IgD-negative memory B cell (primary cell): ENCODE measurements at places on chromosomes 5 and 9. TPM values are rescaled to one million over a fixed set of nuclear protein-coding genes. Genes with fewer than 3 reads are reported as not detected.

Gene RXFP3
- polyA plus RNA-seq, result not detected

Gene MAMDC2
- not detected for polyA plus RNA-seq

Gene GABRA1
- not detected for polyA plus RNA-seq

Gene PIP5K1B
- polyA plus RNA-seq, result 5.0 TPM

Gene SHROOM1
- polyA plus RNA-seq, result 0.70 TPM

Gene DDX4
- not detected for polyA plus RNA-seq

Gene MARCOL
- not detected for polyA plus RNA-seq

Gene STPG3
- not detected for polyA plus RNA-seq

Gene PHYKPL
- 58.1 TPM for polyA plus RNA-seq

Gene PTTG1
- 19.1 TPM for polyA plus RNA-seq

Gene FOXD4L4
- not detected for polyA plus RNA-seq

Gene FGF18
- polyA plus RNA-seq, result not detected

Gene NUTM2F
- not detected for polyA plus RNA-seq

Gene SPINK7
- polyA plus RNA-seq, result not detected

Gene PTGES
- not detected for polyA plus RNA-seq

Gene FRRS1L
- not detected for polyA plus RNA-seq

Gene GRXCR2
- not detected for polyA plus RNA-seq

Gene TRIM36
- not detected for polyA plus RNA-seq

Gene OGN
- polyA plus RNA-seq, result 0.33 TPM

Gene CTSV
- not detected for polyA plus RNA-seq

Gene ENTREP1
- not detected for polyA plus RNA-seq

Gene C9orf50
- polyA plus RNA-seq, result not detected

Gene SPATA31D4
- polyA plus RNA-seq, result not detected

Gene SLC1A1
- not detected for polyA plus RNA-seq

Gene CDH18
- not detected for polyA plus RNA-seq

Gene CXXC5
- 447 TPM for polyA plus RNA-seq

Gene CDHR2
- not detected for polyA plus RNA-seq

Gene TMEM174
- not detected for polyA plus RNA-seq

Gene ZNF454
- not detected for polyA plus RNA-seq

Gene IFNA1
- 0.38 TPM for polyA plus RNA-seq

Gene FOXD4L3
- not detected for polyA plus RNA-seq

Gene GMCL2
- not detected for polyA plus RNA-seq

Gene GPR151
- not detected for polyA plus RNA-seq

Gene SLC34A1
- not detected for polyA plus RNA-seq

Gene IL3
- not detected for polyA plus RNA-seq

Gene CDKN2B
- 0.23 TPM for polyA plus RNA-seq

Gene PCDHGB3
- polyA plus RNA-seq, result not detected

Gene ADGRD2
- not detected for polyA plus RNA-seq
